GM04503 (cell line): ENCODE measurements at places on chromosomes 11 and 22.

DNA sequence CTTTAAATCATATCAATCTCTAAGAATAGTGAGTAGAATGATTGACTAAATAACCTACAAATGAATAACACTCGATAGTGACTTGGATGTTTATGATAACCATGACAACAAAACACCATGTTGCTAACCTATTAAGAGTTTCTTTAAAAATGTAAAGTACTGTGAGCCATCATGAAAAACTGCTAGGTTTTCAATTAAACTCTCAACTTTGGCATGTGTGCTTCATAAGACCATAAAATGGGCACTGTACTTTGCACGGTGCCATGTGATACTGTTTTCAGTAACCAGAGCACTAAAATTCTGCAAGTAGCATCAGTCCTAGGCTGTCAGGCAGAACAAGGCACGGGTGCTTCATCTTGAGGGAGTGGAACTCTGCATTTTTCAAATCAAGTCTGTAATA lies 96.2 kb upstream of the TRIM77 start:
- DNase-seq, result no peak

DNA sequence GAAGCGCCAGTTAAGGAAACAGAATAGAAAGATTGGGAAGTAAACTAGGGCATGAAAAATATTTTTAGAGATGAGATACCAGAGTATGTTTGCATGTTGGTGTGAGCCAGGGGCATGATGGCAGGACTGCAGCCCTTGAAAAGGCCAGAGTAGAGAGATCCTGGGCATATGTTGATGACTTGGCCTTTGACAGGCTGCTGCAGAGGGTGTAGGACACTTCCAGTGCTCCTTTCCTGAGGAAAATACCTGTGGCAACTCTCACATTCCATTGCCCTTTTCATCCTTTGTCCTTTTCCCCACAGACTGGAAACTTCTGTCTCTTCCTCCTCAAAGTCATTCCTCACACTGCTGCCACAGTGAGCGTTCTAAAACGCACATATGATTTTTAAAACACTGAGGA lies 150.7 kb upstream of the CCDC90B start:
- no peak for DNase-seq

DNA sequence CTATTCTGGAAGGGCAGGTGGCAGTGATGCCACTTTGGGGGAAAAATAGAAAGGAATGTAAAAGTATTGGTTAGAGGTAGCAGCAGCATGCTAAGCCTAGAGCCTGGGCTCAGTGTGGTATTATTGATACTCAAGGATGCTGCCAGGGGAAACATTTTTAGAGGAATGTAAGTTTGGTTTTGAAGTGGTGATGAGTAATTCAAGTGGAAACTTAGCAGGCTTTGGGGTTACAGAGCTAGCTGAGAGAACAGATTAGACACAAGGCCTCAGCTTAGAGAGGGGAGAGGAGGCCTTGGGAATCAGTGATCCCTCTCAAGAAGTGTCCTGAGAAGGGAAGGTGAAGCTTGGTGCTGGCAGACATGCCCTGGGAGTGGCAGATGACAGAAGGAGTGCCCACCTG lies 32.9 kb upstream of the DDI1 start:
- no peak for DNase-seq

DNA sequence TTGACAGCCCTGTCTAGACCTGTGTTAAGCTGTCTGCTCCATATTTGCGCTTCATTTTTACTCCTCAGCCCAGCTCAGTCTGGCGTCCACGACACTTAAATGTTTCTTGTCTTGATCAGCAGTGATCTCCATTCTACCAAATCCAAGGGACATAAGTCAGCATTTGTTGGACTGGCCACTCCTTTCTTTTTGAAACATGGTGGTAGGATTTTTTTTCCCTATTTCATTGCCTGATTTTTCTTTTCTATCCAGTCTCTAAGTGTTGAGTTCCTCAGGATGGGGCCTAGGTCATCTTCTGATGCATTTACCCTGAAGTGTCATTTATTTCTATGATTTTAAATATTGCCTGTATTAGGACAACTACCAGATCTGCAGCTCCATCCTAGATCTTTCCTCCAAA lies 873 bp downstream of the NCAPH2 start:
- no peak for DNase-seq

- DNase-seq, result no peak
These were observed 232.6 kb upstream of the CARD18 start for GRCh38 chr11:105372206-105372605.

GRCh38 chr22:19291218-19291579 lies 320 bp downstream of the CLTCL1 start:
- no peak for DNase-seq

- DNase-seq, result no peak
These were observed 76.9 kb upstream of the B3GAT1 start for GRCh38 chr11:134488913-134489312.

DNA sequence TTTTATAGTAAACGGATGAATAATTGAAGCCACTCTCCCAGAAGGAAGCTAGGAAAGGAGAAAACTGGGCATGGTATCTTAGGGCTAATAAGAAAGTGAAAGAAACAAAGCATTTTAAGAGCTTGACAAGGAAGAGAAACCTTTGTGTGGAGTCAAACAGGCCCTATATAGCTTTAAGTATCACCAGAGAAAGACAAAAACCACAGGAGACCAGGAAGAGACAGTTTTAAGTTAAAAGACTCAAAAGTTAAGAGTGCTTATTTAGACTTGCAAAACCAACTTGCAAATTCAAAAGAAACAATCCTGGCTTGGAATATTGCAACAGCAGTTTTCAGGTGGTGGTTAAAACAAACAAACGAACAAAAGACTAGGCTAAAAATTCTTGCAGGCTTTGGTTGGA lies 3.4 kb downstream of the PAK1 start:
- DNase-seq, result no peak

GRCh38 chr11:128206461-128206860 lies 380.9 kb downstream of the ETS1 start:
- no peak for DNase-seq

GRCh38 chr11:116792144-116792868 lies 627 bp upstream of the APOA5 start:
- DNase-seq, result no peak
